Stimulated activated CD4-positive, alpha-beta T cell treated with anti-CD3 and anti-CD28 coated beads, TNF-alpha, amount 100 ng/mL, for 24 hours (primary cell): ENCODE measurements at places on chromosomes 1 and 21.

DNA sequence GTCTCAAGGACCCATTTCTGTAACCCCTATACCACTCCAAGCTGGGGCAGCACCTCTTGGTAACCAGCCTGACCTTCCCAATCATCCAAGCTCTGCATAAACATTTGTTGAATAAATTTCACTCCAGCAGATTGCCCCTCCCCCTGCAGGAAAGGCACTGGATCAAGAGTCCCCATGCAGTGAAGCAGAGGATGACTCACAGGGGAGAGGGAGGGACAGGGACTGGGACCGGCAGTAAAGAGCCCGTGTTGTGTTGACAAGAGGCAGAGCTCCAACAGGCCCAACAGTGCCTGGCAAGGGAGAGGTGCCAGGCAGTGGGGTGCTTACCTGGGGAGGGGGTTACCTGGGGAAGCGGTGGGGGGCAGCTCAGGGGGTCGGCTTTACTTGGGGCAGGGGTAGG is 32.3 kb downstream of the SLC9A1 start:
- no peak for DNase-seq

DNA sequence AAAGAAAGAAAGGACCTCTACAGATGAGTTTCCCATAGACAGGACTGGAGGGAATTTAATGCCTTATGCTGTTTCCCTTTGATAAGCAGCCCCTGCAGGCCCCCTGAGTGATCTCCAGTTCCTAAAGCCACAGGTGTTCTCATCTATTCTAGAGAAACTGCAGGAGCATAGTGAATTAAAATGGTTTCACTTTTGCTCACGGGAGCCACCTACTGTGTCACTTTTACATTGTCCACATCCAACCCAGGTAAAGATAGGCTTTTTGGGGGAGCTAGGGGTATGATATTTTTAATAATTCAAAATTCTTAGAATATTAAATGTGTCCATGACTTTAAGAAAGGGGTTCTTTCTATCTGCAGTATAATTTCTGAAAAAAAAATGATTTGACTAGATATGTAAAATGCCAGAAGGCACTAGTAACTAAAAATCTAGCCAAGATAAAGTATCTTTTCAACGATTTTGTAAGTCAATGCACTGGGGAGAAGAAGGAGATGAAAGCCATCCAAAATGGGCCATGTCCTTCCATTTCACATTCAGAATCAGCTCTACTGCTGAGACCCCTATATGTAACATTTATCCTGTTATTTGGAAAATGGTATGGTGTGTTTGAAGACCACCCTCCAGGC is 267.3 kb upstream of the DUSP10 start:
- DNase-seq: no peak

GRCh38 chr1:19210772-19211549 is 895 bp upstream of the UBR4 start:
- DNase-seq: no peak

- DNase-seq: no peak
These were observed 10.7 kb downstream of the ADAMTS5 start for GRCh38 chr21:26956216-26956615.

DNA sequence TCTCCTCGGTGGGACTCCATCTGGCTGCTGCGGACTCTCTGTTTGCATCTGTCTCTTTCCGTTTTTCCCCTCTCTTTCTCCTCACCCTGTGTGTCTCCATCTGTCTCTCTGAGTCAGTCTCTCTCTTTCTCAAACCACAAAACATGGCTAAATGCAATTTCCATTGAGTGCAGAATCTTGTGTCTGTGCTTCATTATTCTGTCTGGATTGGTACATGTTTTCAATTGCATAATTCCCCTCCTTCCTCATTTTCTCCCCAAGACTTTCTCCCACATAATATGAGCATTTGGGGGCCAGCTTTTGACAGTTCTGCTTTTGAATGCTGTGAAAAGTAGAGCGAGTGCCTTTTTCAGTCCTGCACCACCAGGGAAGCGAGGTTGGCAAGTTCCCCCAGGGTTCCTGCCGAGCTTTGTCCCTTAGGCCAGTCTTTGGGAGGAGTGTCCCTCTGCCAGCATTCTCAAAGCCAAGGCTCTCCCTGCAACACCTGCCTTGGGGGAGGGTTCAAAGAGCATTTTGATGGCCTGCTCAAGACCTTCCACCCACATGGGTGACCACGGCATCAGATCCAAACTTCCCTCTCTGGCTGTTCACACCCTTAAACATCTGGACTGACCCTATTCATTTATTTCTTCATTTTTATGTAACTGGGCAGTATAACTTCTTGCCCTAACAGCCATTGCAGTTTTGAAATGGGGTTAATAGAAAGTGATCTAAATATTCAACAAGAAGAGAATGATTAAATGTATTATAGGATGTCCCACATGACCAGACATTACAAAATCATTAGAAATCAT is 32.8 kb upstream of the SCMH1 start:
- DNase-seq: no peak

- DNase-seq: no peak
These were observed 95.7 kb downstream of the DYRK1A start for GRCh38 chr21:37462087-37462861.

- peak; percentile 50 for DNase-seq
These were observed at the start of gene RIMKLA for GRCh38 chr1:42380586-42381279. Gene RIMKLA (plus strand): TSS chr1:42380792. CDS start chr1:42380935, 143 bp downstream.

DNA sequence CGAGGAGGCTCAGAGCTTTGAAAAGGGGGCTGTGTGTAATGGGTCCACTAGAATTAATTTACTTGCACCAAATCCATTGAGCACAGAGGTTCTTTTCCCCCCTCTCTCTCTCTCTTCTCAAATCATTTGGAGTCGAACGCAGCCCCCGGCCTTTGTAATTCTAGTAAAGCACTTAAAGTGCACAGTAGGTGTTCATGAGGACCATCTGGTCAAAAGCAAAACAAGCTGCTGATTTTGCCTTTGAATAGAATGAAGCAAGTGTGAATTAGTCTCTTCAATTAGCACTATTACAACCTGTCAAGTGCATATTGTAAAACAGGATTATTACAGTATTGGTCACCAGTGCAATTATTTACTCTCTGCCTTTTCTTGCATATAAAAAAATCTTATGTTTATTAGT is 259.9 kb downstream of the FAF1 start:
- no peak for DNase-seq

DNA sequence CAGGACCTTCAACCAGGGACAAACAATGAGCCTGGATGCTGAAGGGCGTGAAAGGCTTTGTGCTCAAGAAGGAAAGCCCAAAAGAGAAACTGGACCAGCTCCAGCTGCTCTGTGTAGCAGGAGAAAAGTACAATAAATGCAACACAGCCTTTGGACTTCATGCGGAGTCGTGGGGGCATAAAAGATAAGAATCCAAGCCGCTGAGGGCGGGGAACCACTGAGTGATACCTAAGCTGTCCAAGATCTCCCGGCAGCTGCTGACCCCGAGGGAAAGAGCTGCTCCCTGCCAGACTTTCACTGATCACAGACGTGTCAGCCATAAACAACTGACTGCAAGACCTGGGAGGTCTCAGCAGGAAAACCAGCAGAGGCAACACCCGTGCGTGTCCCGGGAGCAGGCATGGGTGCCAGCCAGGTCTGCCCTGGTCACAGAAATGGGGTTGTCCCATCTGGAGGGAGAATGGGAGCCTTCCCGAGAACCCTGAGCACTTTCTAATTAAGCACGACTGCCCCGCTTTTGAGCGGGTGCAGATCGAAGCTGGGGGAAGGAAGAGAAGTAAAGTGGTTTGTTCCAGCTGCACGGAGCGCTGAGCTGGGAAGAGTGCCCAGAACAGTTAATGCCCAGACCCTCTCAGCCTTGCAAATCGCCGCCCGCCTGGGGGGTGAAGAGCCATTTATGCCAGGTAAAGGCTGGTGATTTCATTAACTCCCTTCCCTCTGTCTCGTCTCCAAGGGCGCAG is 68.3 kb upstream of the TARDBP start:
- DNase-seq: no peak

DNA sequence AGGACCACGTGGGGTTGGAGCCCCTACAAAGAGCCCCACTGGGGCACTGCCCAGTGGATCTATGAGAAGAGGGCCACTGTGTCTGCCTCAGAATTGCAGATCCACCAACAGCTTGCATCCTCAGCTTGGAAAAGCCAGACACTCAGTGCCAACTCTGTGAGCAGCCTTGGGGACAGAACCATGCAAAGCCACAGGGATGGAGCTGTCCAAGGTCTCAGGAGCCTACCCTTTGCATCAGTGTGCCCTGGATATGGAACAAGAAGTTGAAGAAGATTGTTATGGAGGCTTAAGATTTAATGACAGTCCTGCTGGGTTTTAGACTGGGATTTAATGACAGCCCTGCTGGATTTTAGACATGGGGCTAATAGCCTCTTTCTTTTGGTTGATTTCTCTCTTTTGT is 1670.9 kb downstream of the PLA2G4A start:
- no peak for DNase-seq

GRCh38 chr1:60942896-60943638 is 139.3 kb upstream of the NFIA start:
- no peak for DNase-seq

DNA sequence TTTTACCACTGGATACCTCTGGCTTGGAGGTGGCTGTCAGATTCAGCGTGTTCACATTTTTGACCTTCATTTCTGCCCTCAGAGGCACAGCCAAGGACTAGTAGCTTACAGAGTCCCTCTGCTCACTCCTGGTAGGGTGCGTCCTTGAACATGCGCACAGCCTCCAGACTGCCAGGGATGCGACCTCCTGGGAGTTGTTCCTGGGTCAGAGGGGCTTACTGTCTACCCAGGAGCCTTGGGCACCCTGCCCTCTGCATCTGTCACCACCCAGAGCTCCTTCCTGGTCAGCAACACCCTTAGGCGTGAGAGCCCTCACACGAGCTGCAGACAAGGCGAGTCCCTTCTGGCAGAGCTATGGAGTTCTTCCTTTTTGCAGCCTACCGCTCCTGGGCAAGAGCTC is 1.7 kb downstream of the SLX9 start:
- DNase-seq: no peak
